Stimulated activated CD4-positive, alpha-beta T cell treated with anti-CD3 and anti-CD28 coated beads, TNF-alpha, amount 100 ng/mL, for 24 hours (primary cell): ENCODE measurements at places on chromosomes 5 and 9.
A peak's percentile ranks its signal among the peaks of the same experiment; 100 is the strongest.

DNA sequence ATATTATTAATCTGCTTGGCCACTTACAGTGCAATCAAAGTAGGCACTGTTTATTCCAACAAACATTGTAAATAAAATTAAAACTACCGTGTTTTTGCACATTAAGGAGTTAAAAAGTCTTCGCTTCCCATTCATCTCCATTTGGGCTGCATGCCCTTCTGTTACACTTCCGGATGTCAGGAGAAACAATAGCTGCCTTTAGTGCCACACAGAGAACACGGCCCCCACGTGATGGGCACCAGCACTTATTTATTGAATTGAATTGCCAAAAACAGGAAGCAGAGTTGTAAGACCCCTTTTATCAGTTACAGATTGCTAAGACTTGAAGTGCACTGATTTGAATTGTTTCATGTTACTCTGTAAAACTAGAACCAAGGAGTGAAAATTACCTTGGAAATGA is 80.4 kb downstream of the LHFPL2 start:
- no peak for DNase-seq

- no peak for DNase-seq
Measured at GRCh38 chr9:18689921-18690320, 216.0 kb downstream of the ADAMTSL1 start.

DNA sequence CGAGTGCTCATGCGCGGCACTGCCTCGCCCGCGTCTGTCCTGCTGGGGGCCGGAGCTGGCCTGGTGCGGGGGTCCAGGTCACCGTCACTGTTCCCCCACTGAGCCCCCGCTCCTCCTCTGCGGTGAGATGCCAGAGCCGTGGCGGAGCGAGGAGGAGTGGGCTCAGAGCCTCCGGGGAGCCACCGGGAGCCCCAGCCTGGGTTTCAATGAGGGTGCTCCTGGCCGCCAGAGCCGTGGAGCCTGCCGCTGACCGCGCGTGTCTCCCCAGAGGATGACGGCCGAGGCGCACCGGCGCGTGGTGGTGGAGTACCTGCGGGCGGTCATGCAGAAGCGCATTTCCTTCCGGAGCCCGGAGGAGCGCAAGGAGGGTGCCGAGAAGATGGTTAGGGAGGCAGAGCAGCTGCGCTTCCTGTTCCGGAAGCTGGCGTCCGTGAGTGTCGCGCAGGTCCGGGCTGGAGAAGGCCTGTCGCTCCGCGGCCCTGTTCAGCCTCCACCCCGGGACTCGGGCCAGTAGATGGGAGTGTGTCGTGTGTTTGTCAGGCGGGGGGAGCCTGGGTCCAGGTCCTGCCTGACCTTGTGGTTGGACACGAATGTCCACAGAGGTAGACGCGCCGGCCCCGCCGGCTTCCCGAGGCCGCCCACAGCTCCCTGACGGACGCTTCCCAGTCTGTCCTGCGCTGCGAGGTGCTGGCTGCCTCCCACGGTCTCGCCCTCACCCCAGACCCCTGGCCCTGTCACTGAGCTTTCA is 22.0 kb downstream of the EXOC3 start:
- no peak for DNase-seq

- DNase-seq: no peak
Measured at GRCh38 chr9:35605351-35606137, 482 bp downstream of the TESK1 start.

- no peak for DNase-seq
Measured at GRCh38 chr5:29983528-29984155, 1209.8 kb upstream of the CDH6 start.

DNA sequence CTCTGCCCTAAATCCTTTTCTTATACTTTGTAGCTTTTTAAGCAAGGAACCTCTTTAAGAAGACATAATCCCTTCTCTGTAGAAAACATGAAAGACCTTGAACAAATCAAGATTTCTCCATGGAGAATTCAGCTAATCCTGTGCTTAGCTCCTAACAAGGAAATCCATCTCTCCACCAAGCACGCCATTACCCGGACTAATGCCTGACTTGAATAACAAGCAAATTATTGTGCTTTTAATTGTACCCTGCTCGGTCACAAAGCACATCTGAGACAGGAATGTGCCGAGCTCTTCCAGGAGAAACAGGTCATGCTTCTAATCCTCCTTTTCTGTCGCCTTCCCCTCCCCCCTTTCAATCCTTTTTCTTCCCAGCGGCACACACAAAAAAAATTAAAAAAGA is 141.3 kb downstream of the PSAT1 start:
- no peak for DNase-seq

DNA sequence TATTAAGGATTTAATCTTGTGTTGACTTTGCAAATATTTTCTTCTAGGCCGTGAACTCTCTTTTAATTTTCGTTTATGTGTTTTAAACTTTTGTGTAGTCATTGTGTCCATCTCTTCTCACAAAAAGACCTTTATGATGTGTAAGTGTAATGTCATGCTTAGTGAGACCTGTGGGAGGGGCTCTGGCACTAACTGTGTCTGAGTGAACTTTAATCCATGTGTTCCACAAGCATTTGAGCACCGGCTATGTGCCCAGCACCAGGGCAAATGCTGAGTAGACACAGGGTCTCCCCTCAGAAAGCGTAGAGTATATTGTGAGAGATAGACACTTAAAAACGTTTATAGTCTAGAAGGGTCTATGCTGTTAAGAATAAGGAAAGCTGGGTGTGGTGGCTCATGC is 272.6 kb upstream of the TUT7 start:
- DNase-seq: no peak

GRCh38 chr5:31901807-31902530 is 263.0 kb downstream of the PDZD2 start:
- no peak for DNase-seq

DNA sequence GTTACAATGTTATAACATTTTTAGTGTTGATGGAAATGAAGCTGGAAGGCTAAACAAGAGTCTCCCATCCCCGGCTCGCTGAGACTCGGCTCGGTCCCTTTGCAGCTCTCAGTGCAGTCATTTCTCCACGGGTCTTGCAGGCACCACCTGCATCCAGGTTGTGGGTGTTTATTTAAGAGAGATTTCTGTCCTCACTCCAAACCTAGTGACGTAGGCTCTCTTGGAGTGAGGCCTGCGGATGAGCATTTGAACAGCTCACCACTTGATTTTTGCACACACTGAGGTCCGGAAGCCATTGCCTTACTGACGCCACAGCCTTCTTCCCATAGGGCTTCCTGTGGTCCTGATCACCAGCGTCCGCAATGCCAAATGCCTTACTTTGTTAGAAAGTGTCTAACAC is 197.7 kb upstream of the OTULINL start:
- no peak for DNase-seq

DNA sequence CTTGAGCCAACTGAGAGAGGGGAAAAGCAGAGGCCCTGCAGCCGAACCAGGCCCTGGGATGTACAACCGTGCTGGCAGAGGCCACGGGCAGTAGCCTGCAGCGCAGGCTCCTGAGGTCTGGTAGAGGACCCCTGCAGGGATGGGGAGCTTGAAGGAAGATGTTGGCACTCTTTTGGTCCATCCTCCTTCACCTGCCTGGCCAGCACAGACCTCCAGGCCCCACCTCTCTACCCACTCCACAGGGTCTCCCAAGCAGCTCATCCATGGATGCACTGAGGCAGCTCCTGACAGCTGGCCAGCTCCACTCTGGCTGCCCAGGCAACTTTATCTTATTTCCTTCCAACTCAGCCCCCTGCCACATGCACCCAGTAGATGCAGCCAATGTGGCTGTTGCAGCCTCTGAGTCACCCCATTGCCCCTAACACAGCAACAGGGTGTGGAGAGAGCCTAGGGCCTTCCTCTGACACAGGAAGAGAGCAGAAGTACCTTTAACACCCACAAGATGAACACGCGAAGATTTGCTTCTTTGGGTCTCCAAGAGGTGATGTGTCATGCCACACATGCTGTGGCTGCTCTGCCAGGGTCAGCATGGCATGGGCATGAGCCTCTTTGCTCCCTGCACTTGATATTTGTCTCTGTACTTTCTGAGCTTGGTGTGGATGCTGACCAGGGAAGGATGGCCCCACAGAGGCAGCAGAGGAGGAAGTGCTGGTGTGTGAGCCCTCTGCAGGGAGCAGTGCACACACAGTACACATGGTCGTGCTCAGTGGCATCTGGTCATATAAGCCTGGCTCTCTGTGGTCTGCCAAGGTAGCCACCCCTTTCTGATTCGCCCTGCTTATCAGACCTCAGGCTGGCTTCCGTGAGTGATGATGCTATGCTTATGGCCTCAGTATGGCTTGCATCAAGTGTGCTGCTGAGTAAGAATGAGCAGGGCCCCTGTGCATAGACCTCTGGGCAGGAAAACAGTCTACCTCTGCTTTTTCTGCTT is 117.2 kb downstream of the NRG2 start:
- DNase-seq: no peak

GRCh38 chr5:93924628-93925027 is 183.2 kb upstream of the POU5F2 start:
- DNase-seq: no peak

GRCh38 chr5:88827997-88828396 is 55.0 kb downstream of the MEF2C start:
- DNase-seq: no peak

DNA sequence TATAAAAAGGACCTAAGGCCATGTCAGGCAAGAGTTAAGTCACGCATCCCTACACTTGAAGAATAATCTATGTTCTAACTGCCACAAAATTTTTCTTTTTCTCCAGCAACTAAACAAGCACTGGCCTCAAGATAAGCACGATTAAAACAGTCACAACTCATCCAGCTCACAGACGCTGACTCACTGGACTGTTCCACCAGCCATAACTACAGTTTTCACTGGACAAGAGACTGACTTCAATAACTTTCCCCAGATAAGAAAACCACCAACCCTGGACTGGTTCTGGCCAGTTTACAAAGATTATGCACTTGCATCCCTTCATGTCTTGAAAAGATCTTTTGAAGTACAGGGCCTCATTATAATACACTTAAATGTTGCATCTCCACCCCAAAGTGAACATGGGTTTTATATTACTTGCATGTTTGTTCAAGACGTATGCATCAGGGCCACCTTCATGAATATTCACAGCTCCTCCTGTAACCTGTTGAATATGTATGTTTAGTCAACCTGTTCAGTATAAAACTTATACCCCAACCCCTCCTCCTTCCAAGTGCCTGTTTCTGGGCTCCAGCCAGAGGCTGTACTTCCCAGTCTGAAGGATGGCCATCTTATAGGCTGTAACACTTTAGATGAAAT is 129.3 kb upstream of the EPB41L4A start:
- DNase-seq: no peak

DNA sequence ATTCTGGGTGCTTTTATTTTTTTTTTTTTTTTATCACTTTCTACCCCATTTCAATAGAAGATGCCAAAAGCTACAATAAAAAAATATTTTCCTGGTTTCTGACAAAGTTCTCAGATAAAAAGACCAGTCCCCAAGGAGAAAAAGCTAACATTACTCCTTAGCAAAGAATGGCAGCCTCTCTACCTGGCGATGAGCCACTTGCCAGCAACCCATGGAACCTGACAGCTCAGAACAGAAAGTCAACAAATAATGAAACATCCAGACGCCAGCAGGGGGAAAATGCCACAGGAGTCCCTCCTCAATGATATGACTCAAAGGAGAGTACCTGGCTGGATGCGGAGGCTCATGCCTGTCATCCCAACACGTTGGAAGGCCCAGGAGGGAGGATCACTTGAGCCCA is 123.2 kb downstream of the MYO10 start:
- no peak for DNase-seq

DNA sequence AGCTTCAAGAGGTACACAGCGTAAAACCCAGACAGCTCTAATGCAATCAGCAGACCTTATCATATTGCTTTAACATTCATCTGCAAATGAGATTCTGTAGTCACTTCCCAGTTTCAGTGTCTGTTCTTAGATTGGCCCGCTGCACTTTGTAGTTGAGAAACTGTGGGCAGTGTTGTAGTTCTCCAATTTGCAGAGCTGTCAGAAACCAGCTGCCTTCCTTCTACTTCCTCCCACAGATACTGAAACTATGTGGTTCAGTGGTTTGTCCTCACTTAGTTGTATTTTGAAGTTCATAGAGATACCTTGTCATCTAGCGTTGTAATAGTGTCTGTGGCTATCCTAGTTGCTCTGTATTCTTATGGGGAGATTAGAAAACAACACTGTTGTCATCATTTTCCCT is 39.6 kb upstream of the TRIM36 start:
- peak; percentile 13 for DNase-seq

- DNase-seq: no peak
Measured at GRCh38 chr9:7123743-7124142, 366.0 kb downstream of the KDM4C start.

DNA sequence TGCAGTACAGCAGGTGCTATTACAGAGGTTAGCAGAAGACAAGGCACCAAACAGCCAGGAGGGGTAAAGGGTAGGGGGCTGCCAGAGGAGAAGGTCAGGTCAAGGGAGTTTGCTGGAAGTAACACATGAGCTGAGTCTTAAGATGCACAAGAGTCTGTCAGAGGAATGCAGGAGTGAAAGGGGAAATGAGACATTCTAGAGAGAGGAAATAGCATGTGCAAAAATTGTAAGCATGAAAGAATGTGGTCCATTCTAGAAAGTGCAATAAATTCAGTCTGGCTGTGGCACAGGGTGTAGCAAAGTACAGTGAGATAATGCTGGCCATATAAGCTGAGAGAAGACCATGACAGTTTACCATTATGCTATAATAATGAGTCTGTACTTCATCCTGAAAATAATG is 6.6 kb downstream of the GOLGA1 start:
- DNase-seq: no peak

- peak; percentile 27 for DNase-seq
Measured at GRCh38 chr9:124254261-124254682, 3.5 kb upstream of the NEK6 start.

DNA sequence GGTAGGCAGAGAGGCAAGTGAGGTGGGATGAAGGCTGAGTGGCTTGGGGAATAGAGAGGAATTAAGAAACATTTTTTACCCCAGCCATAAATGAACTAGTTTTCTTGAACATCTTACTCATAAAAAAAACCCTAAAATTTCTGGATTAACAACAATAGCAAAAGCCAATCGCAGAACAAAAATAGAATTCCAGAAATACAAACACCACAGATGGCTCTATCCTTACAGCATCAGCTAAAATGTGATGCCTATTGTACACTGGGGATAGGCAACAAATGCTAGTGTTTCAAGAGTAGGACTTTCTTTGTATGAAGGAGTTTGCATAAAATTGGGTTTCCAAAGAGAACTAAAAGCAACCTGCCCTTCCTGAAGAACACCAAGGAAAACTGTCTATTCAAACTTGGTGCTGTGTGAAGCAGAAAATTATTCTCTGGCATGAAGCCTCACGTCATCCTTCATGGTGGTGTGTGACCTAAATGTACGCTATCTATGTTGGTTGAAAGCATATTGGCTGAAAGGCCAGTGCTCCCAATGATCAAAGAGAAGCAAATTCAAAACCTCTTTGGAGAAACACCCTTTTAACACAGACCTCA is 82.9 kb downstream of the JAKMIP2 start:
- no peak for DNase-seq

DNA sequence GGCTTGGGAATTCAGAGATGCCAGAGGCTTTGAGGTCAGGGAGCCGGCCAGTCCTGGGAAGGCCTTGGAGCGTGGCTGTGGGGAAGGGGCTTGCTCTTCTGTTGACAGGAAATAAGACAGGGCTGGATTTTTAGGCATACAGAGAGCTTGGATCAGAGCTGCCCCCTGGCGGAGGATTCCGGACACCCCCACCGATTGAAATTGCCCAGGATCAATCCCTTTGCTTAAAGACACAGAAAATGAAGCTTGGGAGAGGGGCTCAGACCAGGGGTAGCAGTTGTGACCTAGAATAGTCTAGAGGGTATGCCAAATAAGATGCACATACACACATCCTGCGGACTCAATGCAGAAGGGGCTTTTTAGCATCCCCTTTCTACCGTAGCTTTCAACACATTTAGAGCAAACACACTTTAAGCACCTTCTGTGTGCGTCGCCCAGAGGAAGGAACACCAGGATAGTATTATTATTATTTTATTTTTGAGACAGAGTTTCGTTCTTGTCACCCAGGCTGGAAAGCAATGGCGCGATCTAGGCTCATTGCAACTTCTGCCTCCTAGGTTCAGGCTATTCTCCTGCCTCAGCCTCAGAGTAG is 1.7 kb upstream of the NTMT1 start:
- DNase-seq: peak; percentile 79
